ENCODE measurements at places on chromosomes 4 and X. TPM values are rescaled to one million over a fixed set of nuclear protein-coding genes. Genes with fewer than 3 reads are reported as not detected.

The DDIT4L gene
- total RNA-seq: 3.9 TPM

The EFHC2 gene
- 3.2 TPM for total RNA-seq

The H2BW2 gene
- not detected for total RNA-seq

The HSFX1 gene
- 2.2 TPM for total RNA-seq

The VCX2 gene
- not detected for total RNA-seq

The CWH43 gene
- total RNA-seq: 13.7 TPM

The ADGRG4 gene
- under 0.01 TPM for total RNA-seq

The ARSJ gene
- 31.7 TPM for total RNA-seq

The NPY5R gene
- total RNA-seq: 0.17 TPM

The STS gene
- 3.5 TPM for total RNA-seq

The SMPX gene
- not detected for total RNA-seq

The GCNA gene
- total RNA-seq: 3.7 TPM

The ADRA2C gene
- total RNA-seq: 0.87 TPM

The CLDN2 gene
- total RNA-seq: 1.9 TPM

The PRDM5 gene
- 8.9 TPM for total RNA-seq

The SLIT2 gene
- 3.5 TPM for total RNA-seq

The PASD1 gene
- not detected for total RNA-seq

The MUC7 gene
- total RNA-seq: not detected

The FATE1 gene
- not detected for total RNA-seq

The GPRASP2 gene
- total RNA-seq: 13.2 TPM

The MAGEA9 gene
- total RNA-seq: not detected

The VCX3B gene
- not detected for total RNA-seq

The UVSSA gene
- total RNA-seq: 4.7 TPM

The F11 gene
- total RNA-seq: not detected

The ASB11 gene
- total RNA-seq: not detected

The FAM47C gene
- not detected for total RNA-seq

The ANXA3 gene
- total RNA-seq: 195 TPM

All from renal cortical epithelial cell (primary cell).